ENCODE measurements at places on chromosomes 4 and X.

DNA sequence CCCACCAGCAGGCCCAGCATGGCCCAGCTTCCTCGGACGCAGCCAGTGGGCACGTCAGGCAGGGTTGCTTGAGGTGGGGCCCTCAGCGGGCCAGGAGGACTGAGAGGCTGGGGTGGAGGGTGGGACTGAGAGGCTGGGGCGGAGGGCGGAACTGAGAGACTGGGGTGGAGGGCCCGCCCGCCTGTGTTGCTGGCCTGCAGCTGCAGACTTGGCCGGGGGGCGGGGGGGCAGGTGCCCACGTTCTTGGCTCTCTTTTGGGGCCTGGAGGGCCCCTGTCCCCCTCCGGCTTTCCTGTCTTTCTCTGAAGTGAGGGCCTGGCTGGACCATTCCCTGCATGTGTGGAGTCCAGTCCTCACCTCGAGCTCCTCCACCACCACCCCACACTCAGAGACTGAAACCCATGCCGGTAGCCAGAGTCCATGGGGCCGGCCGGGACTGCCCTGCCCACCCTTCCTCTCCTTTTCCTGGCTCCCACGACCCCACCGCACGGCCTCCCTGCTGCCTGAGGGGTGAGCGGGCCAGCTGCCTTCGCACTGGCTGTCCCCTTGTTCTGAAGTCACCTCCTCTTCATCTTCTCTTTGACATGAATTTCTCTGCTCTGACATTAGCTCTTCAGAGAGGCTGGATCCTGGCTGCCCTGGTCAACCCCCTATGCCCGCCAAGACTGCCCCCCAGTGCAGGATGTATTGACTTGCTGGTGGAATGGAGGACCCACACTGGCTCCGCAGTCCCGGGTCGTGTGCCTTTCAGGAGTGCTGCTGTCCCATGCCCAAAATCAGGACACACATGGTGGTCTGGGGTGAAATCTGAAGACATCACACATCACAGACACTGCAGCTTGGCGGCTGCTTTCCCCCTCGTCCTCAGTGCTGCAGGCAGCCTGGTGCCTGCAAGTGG lies 10.1 kb upstream of the NKX1-1 start:
- no peak for DNase-seq

- no peak for DNase-seq
Observed at GRCh38 chr4:187715466-187715865, 280.1 kb upstream of the ZFP42 start.

- DNase-seq: no peak
Observed at GRCh38 chr4:2930135-2930757, 33.0 kb downstream of the NOP14 start.

DNA sequence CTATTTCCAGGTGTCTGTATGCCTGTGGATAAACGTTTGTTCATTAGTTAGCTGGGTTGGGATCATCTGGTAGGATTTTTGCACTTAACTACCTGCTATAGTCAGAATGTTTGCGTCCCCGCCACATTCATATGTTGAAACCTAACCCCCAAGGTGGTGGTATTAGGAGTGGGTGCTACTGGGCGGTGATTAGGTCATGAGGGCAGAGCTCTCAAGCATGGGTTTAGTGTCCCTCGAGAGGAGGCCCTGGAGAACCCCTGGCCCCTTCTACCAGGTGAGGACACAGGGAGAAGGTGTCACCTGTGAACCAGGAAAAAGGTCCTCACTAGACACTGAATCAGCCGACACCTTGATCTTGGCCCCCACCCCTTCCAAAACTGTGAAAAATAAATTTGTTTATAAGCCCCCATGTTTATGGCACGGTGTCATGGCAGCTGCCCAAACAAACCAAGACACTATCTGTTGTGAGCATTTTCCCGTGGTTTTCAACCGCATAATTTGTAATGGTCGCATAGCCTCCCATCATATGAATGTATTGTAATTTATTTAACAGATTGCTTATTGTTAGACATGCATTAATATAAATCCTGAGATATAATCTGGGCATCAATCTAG lies 92.7 kb upstream of the TRIM2 start:
- no peak for DNase-seq

Data from pulmonary artery endothelial cell (primary cell).